ENCODE measurements at places on chromosomes 4 and X. TPM values are rescaled to one million over a fixed set of nuclear protein-coding genes. Genes with fewer than 3 reads are reported as not detected.

Gene AKAP4
- total RNA-seq = not detected

Gene PABPC5
- total RNA-seq = 0.31 TPM

Gene STPG2
- total RNA-seq = not detected

Gene GDI1
- total RNA-seq = 63.3 TPM

Gene RENBP
- total RNA-seq = 3.8 TPM

Gene TCP11X2
- total RNA-seq = not detected

Gene NAP1L5
- 1.2 TPM for total RNA-seq

Gene ABLIM2
- 24.4 TPM for total RNA-seq

Gene NUDT11
- total RNA-seq = 1.7 TPM

Gene PRMT9
- 7.1 TPM for total RNA-seq

GRCh38 chr4:89314291-89314690, 6.7 kb upstream of the GPRIN3 start:
- DNase-seq = no peak

DNA sequence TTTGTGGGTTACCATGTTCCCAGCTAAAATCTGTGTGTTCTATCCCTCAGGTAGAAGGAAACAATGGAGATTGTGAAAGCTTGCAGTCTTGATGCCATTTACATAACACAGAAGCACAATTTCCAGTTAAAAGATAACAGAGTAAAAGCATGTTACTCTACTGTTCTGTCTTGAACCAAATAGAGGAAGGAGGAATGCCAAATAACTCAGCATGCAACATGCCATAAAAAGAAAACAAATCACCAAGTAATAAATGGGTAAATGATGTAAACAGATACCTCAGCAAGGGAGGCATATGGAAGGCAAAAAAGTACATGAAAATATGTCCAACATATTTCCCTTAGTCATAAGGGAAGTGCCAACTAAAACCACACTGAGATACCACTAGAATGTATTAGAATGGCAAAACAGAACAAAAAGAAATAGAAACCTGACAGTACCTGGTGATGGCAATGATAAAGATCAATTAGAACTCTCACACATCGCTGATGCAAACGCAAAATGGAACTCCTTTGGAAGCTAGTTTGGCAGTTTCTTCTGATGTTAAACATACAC, 502.6 kb upstream of the HS3ST1 start:
- DNase-seq = no peak

GRCh38 chr4:151940926-151941617, 180.3 kb upstream of the GATB start:
- no peak for DNase-seq

DNA sequence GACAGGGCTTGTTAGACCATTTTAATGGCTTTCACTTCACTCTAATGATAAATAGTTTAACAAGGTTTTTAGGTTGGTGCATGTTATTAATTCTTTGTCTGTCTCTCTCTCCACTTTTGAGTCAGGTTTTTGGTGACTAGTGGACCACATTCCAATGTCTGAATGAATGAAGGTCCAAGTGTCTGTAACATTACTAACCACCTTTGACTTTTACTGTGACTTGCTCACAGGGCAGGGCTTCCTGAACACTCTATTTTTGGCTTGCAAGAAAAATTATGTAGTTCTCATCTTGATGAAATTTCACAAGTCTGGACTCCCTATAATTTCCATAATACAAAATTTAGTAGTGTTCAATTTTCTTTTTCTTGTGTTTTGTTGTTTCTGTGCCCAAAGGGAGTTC, 78.9 kb upstream of the BMPR1B start:
- DNase-seq = no peak

DNA sequence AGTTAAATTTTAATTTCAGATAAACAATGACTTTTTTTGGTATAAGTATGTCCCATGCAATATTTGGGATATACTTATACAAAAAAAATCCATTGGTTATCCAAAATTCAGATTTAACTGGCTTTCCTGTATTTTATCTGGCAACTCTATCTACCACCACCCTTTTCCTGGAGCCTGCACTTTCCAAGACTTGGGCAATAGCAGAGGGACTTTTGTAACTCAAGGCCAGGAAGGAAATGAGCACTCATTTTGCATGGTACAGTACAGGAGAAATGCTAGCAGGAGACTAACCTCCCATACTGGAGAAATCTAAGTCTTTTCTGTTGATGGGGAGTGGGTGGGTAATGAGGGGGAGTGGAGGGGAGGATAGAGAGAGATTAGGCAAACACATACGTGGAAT, 37.7 kb upstream of the PLAC1 start:
- no peak for DNase-seq

DNA sequence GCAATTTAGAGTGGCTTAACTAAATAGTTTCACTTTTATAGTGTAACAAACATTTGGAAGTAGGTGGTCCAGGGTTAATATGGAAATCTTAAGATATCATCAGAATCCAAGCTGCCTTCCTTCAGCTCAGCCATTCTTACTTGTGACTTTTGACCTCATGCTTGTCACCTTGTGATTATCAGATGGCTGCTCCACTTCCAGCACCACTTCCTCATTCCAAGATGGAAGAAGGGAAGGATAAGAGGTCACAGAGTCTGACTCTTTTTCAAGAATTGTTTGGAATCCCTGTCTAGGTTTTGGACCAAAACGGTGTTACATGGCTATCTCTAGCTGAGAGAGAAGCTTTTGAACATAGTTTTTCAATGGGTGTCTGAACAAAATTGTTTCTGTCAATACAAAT, 39.9 kb downstream of the MTTP start:
- DNase-seq = no peak

GRCh38 chr4:8173492-8174242, 15.1 kb upstream of the ABLIM2 start:
- DNase-seq = no peak

- DNase-seq = no peak
Observed at GRCh38 chrX:65127842-65128241, 151.6 kb upstream of the ZC4H2 start.

GRCh38 chr4:77358315-77358928, 201.4 kb downstream of the CCNG2 start:
- no peak for DNase-seq

GRCh38 chrX:40434443-40434842, 146.3 kb upstream of the ATP6AP2 start:
- no peak for DNase-seq

GRCh38 chr4:124167602-124168001, 544.9 kb downstream of the ANKRD50 start:
- DNase-seq = no peak

DNA sequence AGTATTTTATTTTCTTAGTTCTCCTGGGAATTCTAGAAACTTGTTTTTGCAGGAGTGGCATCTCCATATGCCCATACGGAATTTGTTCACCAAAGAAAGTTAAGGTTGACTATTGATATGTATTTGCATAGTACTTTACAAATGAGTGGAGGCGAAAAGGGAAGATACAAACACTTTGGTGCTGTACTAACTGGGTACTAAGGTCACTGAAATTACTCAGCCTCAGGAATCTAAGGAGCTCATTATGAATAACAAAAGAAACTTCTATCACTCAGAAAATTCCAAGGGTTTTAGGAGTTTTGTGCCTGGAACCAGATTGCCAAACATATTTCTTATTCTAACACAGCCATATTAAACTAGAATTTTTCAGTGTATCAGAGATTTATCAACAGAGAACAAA, 27.4 kb upstream of the TMPRSS11B start:
- DNase-seq = no peak

DNA sequence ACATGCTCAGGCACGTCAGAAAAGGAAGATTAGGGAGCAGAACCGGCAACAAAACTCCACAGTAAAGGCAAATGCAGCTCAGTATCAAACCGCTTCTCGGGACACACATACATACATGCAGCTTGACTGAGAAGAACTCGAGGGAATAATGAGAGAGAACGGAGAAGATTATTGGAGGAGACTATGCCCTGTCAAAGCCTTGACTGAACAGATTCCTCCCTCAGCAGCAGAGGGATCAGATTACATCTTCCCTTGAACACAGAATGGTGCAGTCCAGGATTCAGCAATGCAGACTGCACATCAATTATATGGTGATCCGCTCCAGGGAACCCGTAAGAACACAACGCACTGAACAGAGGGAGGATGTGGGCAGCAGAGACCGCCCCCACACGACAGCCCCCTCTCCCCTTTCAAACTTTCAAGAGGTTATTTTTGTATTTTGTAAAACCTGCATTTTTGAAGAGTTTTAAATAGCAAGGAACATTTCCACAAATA, 183.2 kb downstream of the FBXW7 start:
- peak; percentile 35 for DNase-seq

DNA sequence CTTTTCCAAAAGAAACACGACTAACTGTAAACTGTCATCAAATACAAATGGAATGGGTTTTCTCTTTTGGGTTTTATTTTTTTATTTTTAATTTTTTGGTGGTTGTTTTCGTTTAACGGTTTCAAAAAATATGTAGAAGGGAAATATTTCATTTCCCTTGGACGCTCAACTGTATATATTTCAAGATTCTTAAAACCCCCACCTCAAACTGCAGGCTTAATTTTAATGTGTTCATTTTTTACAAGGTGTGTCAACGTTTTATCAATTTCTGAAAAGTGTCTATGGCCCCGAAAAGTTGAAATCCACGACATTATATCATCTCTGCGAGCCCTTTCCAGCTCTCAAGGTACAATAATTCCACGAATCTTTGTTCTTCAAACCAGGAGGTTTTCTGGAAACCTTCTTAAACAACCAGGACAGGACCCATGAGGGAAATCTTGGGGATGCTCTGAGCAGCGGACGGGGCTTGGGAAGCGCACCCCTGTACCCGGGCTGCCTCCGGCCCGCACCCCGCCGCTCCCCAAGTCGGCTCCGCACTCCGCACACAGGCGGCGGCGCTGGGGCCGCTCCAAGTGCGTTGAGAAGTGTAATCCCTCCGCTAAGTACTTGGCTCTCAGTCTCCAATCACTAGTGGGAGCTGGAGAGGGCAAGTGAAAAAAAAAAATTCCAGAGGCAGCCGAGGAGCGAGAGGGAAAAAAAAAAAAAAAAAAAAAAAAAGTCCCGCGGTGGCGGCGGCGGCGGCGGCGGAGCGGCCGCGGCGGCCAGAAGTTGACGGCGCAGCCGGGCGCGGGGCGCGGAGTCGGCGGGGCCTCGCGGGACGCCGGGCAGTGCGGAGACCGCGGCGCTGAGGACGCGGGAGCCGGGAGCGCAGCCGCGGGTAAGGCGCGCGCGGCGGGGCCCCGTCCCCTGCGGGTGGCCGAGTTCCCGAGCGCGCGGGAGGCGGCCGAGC, at the start of gene BMPR1B:
Gene BMPR1B (plus strand): TSS at position 764 of the 949 bp plus-strand sequence. CDS start 346,470 bp downstream, outside the sequence.
- no peak for DNase-seq

- no peak for DNase-seq
Observed at GRCh38 chr4:183618681-183619080, 40.3 kb downstream of the RWDD4 start.

GRCh38 chr4:153245775-153246174, 41.5 kb downstream of the TRIM2 start:
- DNase-seq = peak; percentile 50

GRCh38 chrX:147570483-147570882, 341.2 kb upstream of the FMR1 start:
- no peak for DNase-seq

DNA sequence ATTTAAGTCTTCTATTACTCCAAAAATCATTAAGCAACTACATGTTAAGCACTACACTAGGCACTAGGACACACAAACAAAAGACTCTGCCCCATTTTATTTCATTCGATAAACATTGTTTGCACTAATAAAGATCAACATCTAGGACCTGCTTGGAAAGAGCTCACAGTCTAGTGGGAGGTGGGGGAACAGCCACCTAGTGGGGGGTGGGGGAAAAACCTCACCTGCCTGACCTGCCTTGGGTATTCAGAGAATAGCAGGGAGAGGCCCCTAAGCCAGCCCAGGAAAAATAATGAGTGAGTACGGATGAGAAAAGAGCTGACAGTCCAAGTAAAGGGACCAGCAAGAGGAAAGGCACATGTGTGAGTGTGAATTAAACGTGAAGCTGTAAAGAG, 52.2 kb downstream of the PRDM5 start:
- DNase-seq = no peak

- DNase-seq = no peak
Observed at GRCh38 chr4:30716158-30716557, 4.0 kb upstream of the PCDH7 start.

- DNase-seq = no peak
Observed at GRCh38 chr4:157977086-157977485, 195.7 kb downstream of the GASK1B start.

GRCh38 chr4:174084542-174084941, 198.9 kb downstream of the FBXO8 start:
- DNase-seq = no peak

GRCh38 chr4:184641451-184641850, 7.8 kb downstream of the CASP3 start:
- no peak for DNase-seq

- no peak for DNase-seq
Observed at GRCh38 chr4:41369680-41370079, 113.0 kb downstream of the UCHL1 start.

GRCh38 chr4:15459706-15460105, 10.0 kb upstream of the CC2D2A start:
- DNase-seq = no peak

DNA sequence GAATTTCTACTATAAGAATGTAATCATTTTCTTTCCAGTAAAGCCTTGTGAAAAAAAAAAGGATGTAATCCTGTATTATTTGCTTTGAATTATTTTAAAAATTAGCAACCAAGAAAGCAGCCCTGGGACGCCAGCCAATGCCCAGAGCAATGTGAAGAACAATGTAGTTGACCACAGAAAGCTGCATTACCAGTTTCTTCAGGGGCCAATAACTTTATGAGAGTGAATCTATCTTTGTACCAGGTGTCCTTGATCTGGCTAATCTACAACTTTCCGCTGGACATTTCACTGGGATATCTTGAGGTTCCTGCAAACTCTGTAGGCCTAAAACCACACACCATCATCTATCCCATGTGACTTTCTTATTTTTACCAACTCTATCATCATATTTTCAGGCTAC, 7.6 kb upstream of the KLHL2 start:
- no peak for DNase-seq

DNA sequence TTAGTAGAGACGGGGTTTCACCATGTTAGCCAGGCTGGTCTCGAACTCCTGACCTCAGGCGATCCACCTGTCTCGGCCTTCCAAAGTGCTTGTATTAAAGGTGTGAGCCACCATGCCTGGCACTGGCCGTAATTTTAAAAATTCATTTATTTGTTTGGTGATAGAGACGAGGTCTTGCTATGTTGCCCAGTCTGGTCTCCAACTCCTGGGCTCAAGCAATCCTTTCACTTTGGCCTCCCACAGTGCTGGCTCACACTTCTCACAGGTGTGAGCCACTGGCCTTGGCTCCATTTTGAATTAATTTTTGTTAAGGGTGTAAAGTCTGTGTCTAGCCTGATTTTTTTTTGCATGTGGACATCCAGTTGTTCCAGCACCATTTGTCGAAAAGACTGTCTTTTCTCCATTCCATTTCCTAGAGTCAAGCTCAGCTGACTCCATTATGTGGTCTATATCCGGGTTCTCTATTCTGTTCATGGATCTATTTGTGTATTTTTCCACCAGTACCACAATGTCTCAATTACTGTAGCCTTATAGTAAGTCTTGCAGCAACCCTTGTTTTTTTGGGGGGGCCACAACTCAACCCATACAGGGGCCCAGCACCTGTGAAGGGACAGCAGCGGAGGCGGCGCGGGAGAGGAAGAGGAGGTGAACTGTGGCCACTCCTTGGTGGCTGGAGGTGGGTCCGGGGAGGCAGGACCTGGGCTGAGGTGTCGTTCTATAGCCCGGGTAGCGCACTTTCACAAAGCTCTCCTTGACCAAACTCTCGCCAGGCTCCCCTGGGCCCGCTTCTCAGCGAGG, 1.5 kb upstream of the NSD2 start:
- DNase-seq = peak; percentile 72

GRCh38 chr4:41207291-41207831, 7.0 kb downstream of the APBB2 start:
- no peak for DNase-seq
